ENCODE measurements at places on chromosomes 1 and 21.

DNA sequence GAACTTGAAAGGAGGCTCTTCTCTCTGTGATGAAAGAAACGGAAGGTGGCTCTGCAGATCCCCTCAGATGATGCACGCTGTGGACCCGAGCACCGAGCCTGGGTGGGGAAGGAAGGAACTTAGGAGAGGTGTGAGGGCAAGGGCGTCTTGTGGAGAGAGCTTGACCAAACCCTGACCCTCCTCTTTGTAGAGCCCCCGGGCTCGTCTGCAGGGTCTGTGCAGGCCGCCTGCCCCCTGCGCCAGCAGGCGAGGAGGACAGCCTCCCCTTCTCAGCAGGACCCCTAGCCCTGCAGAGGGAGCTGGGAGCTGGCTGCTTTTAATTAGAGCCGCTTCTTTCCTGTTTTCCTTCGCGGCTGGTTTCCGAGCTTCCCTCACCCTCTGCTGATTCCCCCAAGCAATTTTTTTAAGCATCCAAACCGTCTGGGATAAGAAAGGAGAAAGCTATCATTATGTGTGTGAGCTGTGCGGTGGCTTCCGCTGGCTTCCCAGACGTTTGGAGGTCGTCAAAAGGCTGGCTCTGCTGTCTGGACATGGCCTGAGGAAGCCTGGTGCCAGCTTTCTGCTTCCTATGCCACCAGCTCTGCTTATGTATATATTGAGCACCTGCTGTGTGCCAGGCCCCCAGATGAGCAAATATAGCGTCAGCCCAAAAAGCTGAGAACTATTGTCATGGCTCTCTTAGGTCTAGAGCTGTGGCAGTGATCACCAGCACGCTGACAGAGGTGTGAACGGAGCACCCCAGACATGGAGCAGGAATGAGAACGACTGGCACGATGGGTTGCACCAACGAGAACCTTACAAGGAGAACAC, 160.2 kb upstream of the IRF2BP2 start:
- no peak for DNase-seq

DNA sequence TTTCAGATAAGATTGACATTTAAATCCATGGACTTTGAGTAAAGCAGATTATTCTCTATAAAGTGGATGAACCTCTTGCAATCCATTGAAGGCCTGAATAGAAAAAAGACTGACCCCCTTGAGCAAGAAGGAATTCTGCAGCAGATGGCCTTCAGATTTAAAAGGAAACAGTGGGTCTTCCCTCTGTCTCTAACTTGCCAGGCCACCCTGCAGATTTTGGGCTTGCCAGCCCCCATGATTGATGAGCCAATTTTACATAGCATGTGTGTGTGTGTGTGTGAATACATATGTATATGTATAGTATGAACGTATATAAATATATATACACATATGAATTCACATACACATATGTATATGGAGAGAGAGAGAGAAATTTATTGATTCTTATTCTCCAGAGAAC, 113.4 kb downstream of the GRIK1 start:
- no peak for DNase-seq

DNA sequence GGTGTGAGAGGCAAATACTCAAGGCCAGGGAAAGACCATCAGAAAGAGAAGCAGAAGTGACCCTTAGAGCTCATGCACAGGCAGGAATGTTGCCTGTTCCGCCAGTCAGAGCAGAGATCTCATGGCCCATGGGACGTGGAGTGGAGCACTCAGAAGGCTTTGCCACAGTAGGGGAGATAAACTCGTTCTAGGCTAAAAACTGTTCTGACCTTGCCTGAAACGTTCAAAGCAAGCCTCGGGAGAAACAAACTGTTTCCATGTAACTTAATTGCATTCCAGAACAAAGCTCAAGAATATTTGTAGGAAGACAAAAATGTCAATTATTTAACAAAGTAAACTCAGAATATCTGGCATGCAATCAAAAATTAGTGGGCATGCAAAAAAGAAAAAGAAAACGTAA, 20.7 kb upstream of the SLC19A1 start:
- DNase-seq, result no peak

DNA sequence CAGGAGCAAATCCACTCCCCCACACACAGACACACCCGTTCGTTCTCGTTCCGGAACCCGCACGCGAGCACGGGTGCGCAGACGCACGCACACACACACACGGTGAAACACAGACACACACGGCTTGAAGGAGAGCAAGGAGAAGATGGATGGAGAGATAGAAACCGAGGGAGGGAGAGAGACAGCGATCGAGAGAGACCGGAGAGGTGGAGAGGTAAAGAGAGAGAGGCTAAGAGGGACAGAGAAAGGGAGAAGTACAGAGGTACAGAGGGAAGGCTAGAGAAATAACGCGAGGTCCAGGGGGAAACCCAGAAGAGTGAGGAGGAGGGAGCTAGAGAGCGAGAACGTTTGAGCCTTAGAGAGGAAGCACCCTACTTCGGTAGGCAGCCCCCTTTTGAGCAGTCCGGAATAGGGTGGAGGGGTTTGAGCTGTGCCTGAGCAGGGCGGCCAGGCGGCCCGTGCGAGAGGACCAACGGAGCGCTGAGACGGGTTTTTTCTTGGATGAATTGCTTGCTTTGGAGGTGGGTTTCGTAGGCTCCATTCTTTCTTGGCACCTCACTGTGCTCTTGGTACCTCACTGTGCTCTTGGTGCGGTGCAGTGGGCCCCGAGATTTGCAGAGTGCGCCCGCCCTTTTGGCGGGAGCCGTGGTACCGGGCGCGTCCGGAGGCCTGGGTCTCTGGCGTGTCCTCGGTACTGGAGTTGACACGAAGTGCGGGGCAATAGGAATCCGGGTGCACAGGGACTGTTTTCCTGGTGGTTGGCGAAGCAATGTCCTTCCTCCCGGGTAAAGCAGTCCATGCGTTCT, 88.4 kb upstream of the RHOU start:
- no peak for DNase-seq

DNA sequence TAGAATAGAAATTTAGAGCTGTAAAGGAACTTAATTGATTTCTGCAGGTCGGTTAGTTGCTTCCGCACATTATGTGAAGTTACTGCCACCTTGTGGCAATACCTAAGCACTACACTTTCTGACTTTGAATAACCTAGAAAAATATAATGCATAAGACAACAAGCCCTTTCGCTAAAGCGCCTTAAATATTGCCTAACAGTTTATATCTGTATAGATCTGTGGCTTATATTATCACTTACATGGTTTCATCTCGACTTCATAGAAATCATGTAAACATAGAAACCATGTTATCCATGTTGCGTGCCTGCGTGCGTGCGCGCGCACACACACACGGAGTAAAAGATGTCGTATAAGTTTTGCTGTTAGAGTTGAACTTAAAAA, 10.9 kb upstream of the IFI16 start:
- no peak for DNase-seq

Data from stimulated activated CD8-positive, alpha-beta memory T cell treated with anti-CD3 and anti-CD28 coated beads, Interleukin-4, amount 100 ng/mL, for 4 hours (primary cell).